ENCODE measurements at places on chromosomes 3 and 15.

DNA sequence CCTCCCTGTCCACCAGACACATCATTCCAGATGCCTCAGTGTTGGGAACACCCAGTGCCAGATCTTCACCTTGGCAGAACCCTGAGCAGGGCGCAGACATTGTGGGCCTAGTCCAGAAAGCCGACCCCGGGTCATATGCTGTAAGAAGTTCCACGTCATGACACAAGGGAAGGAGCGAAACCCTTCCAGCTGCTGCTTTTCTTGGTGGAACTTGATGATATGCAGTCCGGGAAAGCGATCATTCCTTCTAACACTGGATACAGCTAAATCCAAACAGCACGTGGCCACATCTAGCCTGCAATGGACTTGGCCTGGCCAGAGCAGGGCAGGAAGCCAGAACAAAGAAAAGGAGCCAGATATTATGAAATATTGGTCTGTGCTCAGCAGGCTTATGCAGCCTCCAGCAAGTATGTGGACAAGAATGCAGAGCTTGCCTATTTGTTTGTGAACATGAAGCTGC lies 22.0 kb downstream of the GASK1A start:
- no peak for DNase-seq

GRCh38 chr3:69530554-69530953 lies 144.7 kb upstream of the FRMD4B start:
- no peak for DNase-seq

DNA sequence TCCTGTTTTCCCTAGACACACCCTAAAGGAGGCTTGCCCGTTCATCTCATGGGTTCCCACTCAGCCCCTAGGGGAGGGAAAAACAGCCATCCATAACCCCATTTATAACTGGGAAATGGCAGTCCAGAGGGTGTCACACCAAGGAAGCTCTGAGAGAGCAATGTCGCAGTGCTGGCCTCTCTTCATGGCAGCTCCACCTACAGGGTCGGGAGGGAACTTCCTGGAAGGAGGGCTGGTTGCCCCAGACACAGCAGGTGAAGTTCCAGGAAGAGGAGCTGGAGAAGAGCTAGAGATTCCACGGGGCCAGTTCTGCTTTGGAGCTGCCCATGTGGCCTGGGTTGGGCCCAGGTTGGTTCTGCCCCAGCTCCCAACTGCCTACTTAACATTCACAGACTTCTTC lies 22.3 kb upstream of the LINGO1 start:
- DNase-seq: no peak

- no peak for DNase-seq
Observed at GRCh38 chr3:4514321-4514720, 21.2 kb downstream of the ITPR1 start.

- DNase-seq: no peak
Observed at GRCh38 chr3:113597596-113598354, 65.4 kb downstream of the SIDT1 start.

GRCh38 chr3:99969136-99969535 lies 145.2 kb downstream of the FILIP1L start:
- no peak for DNase-seq

- DNase-seq: no peak
Observed at GRCh38 chr15:66094331-66094730, 159.2 kb downstream of the MEGF11 start.

- no peak for DNase-seq
Observed at GRCh38 chr3:71370467-71370866, 213.1 kb downstream of the FOXP1 start.

GRCh38 chr3:38655708-38656300 lies 6.3 kb upstream of the SCN5A start:
- DNase-seq: no peak

GRCh38 chr3:181630853-181631252 lies 80.9 kb upstream of the SOX2 start:
- DNase-seq: no peak

DNA sequence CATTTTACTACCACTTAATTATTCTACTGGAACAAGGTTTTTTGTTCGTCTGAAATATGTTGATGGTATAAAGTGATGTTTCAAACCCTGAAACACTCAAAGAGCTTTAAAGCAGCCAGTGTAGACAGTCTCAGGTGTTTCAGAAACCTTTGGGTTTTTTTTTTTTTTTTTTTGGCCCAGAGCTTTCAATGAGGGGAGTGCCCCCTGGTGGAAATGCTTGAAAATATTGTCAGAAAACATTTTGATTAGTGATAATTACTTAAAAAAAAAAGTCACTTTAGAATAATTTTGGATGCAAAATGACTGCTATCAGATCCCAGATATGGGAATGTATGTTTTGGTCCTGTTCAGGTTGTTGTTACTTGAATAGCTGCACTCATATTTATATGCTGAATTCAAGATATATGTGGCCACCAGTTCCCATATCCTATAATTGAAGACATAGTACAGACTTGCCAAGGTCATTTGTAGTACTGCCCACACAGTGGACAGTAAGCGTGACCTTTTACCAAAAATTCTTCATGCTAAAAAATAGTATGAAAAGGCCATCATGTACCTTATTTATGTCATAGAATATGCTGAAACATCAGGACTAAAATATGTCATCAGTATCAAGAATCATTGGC lies 35.9 kb downstream of the SATB1 start:
- DNase-seq: peak; percentile 29

DNA sequence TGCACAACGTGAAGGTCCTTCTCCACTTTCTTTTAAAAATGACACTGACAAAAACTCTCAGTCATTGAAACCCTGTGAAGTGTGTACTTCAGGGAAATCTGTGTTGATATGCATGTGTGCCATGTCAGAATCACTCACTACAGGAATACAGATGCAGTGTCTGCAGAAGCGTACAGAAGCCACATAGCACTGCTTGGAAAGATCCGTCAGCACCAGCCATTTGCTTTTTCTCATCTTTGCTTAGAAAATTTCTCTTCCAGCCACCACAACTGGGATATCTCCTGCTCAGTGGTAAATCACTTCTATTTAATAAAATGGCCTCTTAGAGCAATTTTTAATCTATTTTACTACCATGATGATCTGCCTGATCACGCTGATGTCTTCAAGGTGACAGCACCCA lies 91.3 kb upstream of the ARHGEF26 start:
- DNase-seq: no peak

DNA sequence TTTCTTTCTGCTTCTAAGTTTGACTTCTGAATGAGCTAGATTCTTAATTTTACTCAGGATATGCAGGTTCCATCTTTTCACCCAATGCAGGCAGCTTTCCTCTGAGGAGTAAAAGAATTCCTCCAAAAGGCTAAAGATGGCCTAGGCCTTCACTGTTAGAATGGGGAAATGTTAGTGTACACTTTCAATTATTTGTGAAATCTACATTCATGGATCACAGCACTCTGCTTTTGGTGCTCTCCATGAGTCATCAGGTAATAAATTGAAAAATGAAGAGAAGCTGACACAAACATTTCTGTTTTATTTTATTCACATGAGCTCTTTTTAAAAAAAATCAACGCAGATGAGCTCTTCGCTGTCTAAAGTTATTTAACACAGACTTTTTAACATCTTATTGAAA lies 502.5 kb upstream of the GOLIM4 start:
- no peak for DNase-seq

DNA sequence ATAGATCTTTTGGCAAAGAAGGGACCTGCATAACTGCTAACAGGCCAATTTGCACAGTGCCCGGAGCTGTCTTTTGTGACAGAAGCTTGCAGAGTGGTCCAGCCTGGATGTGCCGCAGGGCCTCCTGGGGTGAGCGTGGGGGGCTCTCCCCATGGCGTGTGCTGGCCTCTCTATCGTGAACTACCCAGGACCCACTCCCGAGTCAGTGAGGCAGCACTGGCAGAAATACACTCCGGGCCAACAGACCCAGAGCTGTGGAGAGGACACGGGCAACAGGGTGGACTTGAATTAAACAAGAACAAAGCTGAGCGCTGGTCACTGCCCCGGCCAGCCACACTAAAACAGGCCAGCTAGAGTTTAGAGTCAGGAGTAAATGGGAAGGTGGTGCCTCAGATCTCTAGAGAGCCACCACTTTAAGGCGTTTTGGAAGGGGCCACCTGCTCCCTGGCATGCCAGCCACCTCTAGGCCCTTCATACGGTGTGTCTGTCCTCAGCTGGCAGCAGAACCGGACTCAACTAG lies 152.1 kb downstream of the KLF13 start:
- no peak for DNase-seq

- no peak for DNase-seq
Observed at GRCh38 chr3:159859424-159859823, 129.2 kb upstream of the IL12A start.

- no peak for DNase-seq
Observed at GRCh38 chr3:8164145-8164544, 337.5 kb upstream of the LMCD1 start.

DNA sequence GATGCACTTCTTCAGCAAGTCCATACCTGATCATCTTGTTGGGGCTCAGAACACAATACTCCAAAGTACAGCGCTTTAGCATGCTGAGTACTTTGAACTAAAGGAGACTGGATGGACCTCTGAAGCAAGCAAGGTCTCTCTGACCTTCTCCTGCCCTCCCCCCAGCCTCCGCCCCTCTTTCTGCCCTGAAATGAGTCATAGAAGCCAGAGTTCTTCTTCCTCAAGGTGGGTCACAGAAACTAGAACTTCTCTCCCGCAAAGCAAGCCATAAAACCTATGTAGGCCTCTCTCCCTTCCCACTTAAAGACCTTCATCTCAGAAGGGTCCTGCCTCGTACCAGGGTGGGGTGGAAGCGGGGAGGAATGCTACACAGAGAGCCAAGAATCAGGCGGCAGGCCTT lies 230.5 kb upstream of the PROK2 start:
- no peak for DNase-seq

DNA sequence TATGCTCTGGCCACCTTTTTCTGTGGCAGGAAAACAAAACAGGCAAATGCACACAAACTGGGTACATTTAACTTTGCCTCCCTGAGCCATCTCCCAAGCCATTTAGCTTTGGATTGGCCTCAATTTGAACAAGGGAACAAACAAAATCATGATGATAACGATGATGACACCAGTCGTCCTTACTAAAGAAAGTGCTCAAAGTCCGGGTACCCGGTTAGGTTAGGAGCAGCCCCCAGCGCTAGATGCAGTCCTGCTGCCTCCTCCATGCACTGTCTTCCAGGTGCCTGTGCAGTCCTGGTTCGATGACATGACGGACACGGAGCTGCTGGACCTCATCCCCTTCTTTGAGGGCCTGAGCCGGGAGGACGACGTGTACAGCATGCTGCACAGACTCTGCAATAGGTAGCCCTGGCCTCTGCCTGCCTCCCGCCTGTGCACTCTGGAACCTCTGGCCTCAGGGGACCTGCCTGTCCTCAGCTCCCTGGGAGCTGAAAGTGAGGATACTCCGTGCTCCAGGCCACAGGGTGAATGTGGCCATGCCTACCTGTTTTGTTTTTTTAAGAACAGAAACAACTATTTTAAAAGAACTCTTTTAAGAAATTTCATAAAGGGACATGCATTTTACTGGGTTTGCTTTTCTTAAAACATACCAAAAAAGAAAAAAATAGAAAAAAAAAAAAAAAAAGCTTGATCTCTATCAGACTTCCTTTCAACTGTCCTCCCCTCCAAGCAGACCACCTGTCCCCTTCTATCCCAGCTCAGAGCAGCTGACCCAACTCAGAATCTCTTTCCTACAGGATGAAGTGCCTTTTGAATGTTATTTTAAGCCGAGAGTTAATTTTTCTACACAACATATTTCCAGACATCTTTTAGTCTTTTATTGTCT lies 9.9 kb upstream of the VILL start:
- DNase-seq: no peak

DNA sequence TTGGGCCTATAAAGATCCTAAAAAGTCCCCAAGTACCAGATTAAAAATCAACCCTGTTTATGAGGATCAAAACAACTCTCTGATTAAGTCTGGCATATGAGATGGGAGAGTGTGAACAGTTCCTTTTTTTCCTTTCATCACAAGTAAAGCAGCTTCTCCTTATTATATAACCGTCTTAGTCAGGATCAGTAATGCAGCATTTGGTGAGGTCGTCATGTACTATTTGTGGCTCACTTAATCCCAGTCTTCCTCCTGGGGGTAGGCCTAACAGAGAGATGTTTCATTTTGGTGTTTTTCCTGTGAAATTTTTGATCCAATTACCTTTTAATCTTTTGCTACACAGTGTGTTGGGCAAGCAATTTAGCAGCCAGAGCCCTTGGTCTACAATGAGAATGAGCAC lies 333.1 kb upstream of the KCNMB2 start:
- DNase-seq: no peak

GRCh38 chr3:145124900-145125678 lies 1035.9 kb downstream of the PLOD2 start:
- DNase-seq: no peak

DNA sequence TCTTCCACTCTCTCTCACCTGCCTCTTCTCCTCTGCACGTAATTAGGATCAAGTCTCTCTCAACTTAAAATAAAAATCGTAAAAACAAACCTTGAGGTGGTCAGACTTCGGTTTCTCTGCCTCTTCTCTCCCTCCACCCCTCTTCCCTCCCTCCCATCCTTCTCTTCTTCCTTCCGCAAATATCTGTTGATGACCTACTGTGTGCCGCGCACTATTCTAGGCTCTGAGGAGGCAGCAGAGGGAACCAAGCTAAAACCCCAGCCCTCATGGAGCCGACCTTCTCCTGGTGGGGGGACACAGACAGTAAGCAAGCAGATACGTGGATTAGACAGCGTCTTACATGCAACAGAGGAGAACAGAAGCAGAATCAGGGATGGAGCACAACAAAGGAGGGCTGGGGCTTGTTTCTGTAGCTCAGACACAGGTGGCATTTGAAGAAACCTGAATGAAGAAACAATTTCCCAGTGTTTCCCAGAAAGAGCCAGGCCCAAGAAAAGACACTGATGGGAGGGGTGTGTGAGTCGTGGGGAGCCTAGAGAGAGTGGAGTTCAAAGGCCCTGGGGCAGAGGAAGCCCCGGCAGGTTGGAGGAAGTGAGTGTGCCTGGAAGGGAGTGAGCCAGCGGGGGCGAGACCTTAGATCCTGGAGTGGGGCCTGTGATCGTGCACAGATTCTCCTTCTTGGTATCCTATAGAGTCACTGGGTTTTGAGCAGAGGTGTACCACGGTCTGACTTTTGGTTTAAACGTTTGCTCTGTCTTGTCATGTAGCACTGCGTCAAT lies 80.5 kb downstream of the TOP2B start:
- no peak for DNase-seq

- no peak for DNase-seq
Observed at GRCh38 chr3:118480101-118480860, 554.4 kb downstream of the IGSF11 start.

- DNase-seq: no peak
Observed at GRCh38 chr15:80689716-80690115, 5.4 kb upstream of the ABHD17C start.

DNA sequence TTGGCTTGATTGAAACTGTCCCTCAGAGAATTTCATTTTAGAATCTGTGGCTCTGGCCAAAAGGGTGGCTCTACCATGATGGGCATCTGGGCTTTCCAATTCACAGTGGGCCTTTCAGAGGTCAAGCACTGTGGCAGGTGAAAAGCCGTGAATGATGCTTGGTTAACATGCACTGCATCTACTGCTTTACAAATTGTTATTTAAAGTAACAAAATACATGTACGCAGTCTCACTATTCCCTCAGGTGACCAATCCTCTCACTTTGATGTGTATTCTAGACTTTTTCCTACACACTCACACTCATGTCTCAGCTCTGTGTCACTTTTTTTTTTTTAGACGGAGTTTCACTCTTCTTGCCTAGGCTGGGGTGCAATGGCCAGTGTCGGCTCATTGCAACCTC lies 70.5 kb downstream of the MGLL start:
- no peak for DNase-seq
